Inflammatory macrophage treated with lipopolysaccharide for 1 hour (primary cell): ENCODE measurements at places on chromosomes 12 and 14.

DNA sequence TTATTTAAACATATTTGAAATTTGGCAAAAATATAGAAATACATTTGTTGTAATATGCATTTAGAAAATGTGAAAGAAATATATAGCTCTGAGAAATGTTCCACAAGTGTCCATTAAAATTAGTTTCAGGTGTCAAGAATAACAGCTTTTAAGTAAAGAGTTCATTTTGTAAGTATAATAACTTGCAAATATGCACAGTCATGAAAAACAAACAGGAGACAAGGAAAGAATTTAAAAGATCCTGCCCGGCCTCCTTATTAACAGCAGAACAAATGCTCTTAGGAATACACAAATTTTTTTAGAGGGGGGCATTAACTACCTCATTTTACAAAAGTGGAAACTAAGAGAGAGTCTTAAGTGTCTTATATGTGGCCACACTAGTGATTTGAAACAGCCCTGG lies 77.7 kb upstream of the DBX2 start:
- DNase-seq: no peak

GRCh38 chr14:34365309-34365915 lies 96.6 kb downstream of the SPTSSA start:
- peak; percentile 39 for DNase-seq

DNA sequence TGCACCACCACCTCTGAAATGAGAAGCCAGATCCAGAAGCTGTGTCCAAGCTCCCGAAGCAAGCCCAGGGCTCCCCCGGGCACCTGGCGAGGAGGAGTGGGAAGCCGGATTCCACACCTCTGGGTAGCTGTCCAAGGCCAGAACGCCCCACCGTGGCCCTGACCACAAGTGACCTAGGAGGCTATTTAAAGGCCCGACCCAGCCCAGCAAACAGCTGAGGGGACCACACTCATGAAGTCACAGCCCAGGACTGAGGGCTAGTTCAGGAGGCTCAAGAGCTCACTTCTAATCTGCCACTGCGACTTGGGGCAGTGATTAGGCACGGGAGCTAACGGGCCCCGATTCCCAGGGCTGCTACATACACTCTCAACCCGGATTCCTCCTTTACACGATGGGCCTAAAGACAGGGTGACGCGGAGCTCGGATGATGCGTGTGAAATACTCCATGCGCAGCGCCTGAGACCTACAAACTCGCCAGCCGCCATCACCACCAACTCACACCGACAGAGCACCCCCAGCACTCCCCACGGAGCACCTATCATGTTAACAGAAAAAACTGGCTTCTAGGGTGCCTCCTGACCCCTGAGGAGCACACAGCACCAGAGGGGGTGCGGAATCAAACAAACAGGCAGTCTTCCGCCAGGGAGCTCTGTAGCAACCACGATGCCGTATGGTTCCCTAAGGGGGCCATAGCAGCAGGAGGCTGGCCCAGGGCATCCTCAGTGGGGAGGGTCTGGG lies 84.0 kb upstream of the GPR68 start:
- no peak for DNase-seq

DNA sequence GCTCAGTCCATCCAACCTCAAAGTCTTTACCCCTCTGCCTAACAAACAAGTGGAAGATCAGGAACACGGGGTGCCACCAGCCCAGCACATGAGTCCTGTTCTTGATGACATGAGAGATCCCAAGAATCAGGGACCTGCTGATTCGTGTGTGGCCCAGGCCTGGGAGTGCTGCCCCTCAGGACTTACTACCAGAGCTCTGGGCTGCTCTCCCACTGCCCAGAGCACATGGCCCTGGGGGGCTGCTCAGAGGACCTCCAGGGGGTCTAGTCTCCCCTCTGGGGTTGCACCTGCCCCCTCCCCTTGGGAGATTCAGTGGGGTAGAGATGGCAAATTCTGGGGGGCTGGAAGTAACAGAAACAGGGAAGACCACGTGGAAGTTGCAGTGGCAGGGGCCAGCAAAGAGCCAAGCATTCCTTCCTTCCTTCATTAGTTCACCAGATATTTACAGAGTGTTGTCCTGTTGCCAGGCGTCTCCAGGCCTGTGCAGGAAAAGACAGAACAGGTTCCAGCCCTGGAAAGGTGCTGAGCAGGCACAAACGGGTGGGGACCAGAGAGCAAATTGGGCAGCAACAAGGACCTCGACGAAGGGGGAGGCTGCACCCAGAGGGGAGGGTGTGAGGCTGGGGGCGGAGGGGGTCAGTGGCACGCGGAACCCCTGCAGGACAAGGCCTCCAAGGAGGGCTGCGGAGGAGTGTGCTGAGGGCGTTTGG lies 45.1 kb upstream of the MEG3 start:
- no peak for DNase-seq

- DNase-seq: no peak
Observed at GRCh38 chr14:95287176-95287754, 32.4 kb downstream of the CLMN start.
